ENCODE measurements at places on chromosomes 3 and 15.

DNA sequence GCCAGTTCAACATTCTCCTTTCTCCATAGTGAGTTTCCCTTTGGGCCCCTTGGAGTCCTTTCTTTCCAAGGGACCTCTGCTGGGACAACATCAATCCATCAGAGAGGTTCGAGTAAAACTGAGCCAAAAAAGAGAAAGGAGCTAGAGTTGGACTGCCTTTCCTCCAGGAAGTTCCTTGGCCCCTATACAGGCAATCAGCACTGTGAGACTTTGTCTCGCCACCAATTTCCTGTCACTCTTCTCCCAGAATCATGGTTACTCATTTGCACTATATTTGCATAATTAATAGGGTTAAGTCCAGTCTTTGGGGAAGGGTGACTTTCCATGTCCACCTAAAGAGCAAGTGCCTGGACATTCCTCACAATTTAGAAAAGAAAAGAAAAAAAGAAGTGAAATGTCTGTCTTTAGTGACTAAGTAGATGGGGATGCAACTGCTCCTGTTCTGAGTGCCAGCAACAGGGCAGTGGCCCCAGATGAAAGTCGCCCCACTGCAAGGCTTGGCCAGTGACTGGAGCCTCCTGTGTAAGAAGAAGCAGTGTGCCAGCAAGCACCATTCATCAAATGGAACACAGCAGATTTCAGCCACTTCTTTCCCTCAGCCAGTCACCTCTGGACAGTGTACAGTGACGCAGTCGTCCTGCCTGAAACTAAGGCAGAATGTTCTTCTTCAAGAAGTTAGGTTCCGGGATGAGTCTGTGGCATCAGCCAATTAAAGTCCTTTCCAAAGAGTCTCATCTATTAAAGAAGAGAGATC lies 91.6 kb downstream of the FSIP1 start:
- DNase-seq = no peak

DNA sequence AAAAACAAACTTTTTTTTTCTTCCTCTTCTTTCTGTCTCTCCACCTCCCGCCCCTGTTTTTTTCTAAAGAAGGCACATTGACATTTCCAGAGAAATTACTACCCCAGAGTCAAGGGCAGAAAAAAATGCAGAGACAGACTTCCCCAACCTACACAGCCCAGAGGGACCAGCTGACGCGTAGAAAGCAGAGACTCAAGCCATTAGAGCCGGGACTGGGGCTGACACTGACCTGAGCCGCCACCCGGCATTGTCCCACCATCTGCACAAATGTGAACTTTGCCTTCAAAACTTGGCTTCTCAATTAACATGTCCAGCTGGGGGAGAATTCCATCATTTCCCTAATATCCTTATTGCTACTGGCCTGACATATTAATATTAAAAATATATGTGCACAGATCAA lies 385.6 kb downstream of the NR2F2 start:
- DNase-seq = no peak

- peak; percentile 22 for DNase-seq
Observed at GRCh38 chr15:59587085-59587826, 24.3 kb upstream of the GCNT3 start.

GRCh38 chr3:26061947-26062346 lies 272.1 kb downstream of the OXSM start:
- DNase-seq = no peak

DNA sequence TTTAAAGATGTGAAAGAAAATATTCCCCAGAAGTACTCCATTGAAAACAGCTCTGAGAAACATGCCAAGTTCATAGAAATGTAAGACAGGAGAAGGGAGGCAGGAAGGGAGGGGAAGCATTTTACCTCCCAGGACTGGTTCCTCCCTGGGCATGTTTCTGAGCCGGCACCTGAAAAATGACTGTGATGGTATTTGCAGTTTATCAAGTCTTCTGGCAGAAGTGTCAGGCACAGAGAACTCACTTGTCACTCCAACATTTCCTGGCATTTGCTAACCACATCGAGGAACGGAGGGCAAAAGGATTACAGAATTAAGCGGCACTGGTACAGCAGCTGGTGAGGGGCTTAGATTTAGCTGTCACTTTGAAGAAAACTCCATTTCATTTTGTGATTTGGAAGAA lies 1054.0 kb downstream of the TUSC7 start:
- no peak for DNase-seq

GRCh38 chr3:25448750-25449692 lies 21.0 kb downstream of the RARB start:
- DNase-seq = no peak

GRCh38 chr3:129942296-129942695 lies 32.2 kb upstream of the TRH start:
- DNase-seq = peak; percentile 84

GRCh38 chr3:44419116-44419922 lies 58.2 kb downstream of the ZNF445 start:
- DNase-seq = no peak

DNA sequence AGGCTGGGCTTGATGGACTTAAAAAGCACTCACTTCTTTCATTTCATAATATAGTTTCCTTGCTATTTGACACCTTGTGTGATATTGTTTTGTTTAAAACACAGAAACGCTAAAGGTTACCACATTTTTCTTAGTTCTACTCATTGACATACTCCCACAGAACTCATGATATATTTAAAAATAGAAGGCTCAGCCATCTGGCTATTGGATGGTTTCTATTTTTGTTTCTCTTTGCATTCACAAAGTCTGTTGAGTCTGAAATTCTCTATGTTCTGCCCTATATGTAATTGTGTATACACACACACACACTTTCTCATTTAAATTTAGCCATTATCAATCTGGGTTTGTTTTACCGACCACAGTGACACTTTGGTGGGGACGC lies 128.2 kb downstream of the SOX2 start:
- DNase-seq = no peak

- no peak for DNase-seq
Observed at GRCh38 chr15:31359702-31360111, 33.1 kb downstream of the KLF13 start.

GRCh38 chr15:48962662-48963523 lies 826 bp downstream of the SHC4 start:
- DNase-seq = no peak

- DNase-seq = no peak
Observed at GRCh38 chr3:48503401-48504050, 448 bp downstream of the SHISA5 start.

- DNase-seq = no peak
Observed at GRCh38 chr15:42915654-42916315, 4.8 kb downstream of the TTBK2 start.

DNA sequence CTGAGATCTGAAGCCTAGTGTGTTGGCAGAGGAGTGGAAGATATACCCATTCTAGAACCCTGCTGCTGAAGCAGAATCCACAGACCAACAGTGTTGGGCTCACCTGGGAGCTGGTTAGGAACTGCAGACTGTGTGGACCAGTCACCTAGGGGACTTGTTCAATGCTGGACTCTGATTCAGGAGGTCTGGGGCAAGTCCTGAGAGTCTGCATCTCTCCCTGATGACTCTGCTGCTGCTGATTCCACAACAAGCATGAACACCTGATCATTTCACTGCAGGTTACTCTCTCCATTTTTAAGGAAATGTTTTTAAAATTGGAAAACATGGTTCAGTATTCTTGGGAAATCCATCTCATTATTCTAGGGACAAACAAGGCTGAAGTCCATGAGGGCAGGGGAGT lies 84.9 kb downstream of the SEMA6D start:
- no peak for DNase-seq

- DNase-seq = no peak
Observed at GRCh38 chr3:142940472-142940871, 23.0 kb downstream of the PAQR9 start.

DNA sequence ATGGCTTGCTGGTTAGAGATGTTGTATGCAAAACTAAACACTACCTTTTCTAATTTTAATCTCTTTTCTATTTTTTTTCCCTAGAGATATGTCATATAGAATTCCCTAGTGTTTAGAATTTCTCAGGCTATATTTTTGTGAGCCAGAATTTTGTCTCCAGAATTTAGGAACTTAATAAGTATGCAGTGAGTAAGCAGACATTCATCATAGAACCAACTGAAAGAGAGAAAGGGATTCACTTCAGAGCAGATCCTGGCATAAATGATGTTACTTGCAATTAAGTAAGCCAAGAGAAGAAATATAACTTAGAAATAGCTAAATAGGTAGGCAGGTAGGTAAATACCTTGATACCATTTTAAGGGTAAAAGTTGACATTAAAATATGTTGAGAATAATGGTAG lies 288.9 kb downstream of the ZNF385D start:
- no peak for DNase-seq

DNA sequence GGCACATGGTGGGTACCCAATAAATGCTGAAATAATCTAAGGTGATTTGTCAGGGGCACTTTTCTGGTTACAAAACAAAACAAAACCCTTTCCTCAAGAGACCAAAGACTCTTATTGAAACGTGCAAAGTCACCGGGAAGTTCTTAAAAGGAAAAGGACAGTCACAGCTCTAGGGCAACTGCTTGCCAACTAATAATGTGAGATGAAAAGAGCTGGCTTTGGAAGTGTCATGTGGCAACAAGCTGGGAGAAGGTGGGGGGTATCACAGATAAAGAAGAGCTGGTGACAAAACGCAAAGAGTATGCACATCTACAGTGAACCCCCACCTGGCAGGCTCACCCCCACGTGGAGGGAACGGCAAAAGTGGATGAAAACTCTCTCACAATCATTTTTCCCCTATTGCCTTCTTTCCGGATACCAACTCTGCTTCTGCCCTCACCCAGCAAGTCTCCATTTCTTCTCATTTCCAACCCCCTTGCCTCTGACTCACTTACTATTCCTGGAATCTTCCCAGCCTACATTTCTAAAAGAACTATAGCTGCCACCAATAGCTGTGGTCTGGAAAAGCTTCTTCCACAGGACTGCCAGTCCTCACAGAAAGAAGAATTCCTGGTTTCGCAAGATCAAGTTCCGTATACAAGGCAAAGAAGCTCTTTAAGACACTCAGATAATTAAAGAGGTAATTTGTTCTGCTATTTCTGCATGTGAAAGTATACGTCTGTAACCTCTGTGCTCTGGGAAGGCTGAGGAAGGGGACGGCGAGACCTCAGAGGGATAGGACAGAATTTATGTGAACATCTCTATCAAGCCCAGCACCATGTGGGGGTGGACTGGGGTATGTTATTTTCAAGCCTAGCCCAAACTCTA lies 21.8 kb upstream of the ANPEP start:
- DNase-seq = no peak

DNA sequence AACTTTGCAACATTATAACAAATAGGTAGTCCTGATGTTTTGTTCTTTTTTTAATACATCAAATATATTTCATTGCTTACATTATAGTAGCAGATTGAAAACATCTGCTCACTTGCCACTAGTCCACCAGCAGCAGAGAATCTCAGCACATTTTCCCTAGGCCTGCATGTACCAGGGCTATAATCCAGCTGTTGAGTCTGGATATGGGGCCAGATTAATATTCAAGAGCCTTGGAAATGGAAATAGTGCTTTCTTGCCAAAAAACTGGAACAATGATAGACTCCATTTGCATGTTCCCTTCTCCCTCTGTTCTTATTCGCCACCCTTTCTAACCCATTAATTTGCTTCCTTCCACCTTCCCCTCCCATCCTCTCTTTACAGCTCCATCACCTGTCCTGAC lies 288.0 kb downstream of the EPHA3 start:
- DNase-seq = no peak

GRCh38 chr3:13215940-13216546 lies 142.8 kb upstream of the IQSEC1 start:
- no peak for DNase-seq

GRCh38 chr3:175713268-175713667 lies 854.1 kb downstream of the NAALADL2 start:
- no peak for DNase-seq

DNA sequence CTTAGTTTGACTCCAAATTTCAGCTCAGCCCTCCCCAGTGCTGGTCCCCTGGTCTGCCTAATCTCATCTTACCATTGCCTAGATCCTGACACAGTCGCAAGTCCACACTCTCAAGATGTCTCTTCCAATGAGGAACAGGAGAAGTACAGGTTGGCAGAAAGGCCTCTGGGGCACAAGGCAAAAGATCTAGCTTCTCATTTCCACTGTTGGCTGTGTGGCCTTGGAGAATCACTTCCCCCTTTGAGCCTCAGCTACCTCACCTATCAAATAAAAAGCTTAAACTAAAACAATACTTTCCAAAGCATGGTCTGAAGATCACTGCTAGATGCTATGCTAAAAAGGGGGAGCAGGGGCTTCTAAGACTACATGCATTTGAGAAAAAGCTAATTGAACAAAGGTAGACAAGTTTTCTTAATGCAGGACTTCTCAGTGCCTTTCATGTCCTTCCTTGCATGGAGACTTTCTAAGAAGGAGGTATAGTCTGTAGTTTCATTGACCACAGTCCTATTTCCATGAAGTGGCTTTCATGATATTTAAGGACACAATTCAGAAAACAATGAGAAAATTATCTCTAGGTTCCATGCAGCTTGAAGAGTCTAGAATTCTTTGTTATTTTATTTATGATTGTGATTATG lies 118.0 kb upstream of the RAD18 start:
- no peak for DNase-seq

DNA sequence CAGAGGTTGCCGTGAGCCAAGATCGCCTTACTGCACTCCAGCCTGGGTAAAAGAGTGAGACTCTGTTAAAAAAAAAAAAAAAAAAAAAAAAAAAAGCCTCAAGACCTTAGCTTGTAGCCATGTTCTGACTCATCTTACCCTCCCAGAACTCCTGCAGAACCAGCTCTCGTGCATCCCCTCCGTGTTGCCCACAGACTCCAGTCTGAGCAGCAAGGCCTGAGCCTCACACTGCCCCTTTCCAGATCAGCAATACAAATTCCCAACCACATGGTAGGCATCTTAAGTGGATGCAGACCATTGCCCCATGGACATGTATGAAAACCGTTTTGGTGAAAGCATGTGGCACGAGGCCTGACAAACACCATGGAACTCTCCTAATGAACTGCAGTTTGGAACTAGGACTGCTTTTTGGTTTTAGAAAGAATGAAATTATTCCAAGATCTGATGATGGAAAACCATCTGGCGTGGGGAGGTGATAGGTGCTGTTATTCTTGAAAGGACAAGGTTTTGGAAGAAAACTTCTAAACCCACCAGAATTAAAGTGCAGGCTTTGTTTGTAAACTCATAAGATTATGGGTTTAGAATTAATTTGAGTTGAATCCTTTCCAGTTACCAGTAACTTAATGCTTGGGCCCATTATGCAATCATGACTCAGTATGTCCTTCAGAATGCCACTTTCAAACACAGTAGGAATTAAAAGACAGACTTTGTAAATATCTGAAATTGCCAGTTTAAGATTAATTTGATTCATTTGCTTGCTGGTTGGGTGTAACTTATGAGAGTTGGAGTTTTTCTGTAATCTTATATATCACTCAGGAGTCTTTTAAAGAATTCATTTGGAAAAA lies 163.7 kb upstream of the LRTM1 start:
- no peak for DNase-seq

- no peak for DNase-seq
Observed at GRCh38 chr3:154864947-154865346, 215.2 kb upstream of the MME start.

All from NCI-H1436 (cell line).